ENCODE measurements at places on chromosomes 6 and 20.

GRCh38 chr6:55379471-55379870 is 52.2 kb downstream of the GFRAL start:
- DNase-seq = no peak

DNA sequence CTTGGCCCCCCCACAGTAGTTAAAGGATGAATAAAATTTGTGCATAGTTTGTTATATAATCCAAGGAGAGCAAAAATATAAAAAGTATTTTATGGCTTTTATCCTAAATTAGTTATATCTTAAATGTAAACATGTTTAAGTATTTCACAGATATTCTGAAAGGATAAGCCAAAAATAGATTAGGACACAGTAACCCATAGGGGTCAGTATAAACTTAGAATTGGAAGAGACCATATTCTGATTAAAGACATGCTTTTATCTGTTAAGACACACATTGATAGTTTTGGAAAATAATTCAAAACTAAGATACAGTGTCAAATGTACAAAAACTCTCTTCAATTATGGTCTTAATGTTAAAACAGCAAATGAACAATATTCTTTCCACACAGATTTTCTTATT is 4.5 kb upstream of the SERINC1 start:
- DNase-seq = no peak

GRCh38 chr6:29490055-29490454 is 2.3 kb upstream of the MAS1L start:
- no peak for DNase-seq

DNA sequence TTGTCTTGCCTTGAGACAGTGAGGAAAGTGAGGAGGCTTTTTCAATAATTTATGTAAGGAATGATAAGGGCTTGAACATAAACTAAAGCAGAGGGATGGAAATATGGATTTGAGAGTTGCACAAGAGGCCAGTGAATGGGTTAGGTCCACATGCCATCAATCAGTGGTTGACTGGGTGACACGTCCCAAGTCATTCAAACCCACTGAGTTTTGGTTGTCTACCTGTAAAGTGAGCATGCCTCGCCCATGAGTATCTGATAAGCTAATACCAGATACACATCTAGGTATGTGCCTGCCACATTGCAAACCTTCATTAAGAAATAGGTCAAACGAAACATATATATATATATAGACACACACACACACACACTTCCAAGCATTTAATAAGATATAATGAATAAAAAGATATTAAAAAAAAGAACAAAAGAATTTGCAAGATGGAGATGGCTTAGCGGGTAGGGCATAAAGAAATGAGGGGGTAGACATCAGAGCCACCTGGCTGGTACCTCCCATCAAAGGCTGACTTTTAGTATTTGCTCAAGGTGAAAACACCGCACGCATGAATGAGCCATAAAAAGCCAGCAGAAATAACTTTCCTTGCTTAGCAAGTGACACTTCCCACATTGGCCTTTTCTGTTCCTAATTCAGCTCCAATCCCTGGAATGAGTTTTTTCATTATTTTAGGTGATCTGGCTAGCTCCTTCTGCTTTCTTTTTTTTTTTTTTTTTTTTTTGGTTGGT is 109.1 kb upstream of the GGTLC1 start:
- DNase-seq = no peak

DNA sequence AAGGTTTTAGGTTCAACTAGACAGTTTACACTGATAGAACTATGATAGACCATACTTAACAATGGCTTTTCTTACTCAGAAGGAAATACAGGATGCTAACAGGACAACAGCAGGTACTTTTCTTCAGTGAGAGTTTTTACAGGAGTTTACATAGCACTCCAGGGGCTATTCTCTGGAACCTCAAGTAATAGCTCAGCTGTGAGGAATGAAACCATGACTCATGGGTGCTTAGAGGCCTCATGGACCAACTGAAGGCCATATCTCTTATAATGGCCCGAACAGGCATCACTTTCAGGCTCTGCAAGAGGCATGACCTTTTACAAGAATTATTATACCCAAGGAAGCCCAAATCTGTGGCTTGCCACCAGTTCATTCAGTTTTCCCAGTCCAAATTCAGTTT is 31.8 kb downstream of the TREML1 start:
- DNase-seq = no peak

- no peak for DNase-seq
These were observed 88.3 kb upstream of the COL21A1 start for GRCh38 chr6:56335726-56336125.

DNA sequence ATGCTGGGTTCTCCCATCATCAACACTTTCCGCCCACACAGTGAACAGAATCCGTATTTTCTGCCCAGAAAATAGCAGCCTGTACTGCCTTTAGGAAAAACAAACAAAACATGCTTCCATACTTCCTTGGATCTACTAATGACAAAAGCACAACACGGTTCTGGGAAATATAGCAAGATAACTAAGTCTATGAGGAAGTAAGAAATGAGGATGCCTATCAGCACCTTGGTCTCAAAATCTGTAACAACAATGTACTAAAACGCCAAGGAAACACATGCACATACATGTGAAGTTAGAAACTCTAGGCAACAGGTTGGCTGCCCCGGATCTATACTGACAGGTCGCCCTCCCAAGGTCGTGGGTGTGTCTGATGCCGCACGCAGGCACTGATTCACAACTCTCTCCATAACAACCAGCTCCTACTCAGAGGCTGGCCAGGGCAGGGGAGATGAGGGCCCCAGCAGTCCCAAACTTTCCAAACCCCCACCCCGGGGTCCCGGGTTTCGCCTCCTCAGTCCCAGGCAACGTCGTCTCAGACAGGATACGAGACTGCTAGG is 710 bp downstream of the BTBD9 start:
- peak; percentile 66 for DNase-seq

GRCh38 chr6:14380901-14381828 is 263.6 kb downstream of the CD83 start:
- DNase-seq = no peak

DNA sequence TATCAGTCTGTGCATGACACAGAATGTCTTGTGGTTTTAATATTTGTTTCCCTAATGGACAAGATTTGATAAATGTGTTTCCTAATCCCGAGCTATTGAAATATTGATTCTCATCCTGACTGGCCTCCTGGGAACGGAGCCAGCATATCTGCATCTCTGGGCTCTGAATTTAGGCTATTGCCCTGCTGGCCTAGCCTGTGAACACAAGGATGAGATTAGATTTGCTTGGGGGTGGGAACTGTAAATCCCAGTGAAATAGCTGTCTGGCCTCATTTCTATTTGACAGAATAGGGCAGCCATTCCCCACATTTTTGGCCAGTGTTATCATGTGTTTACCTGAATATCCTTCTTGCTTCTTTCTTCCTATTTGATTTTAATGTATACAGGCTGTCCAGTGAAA is 198.4 kb upstream of the SOX4 start:
- no peak for DNase-seq

- DNase-seq = no peak
These were observed 29.3 kb upstream of the ZBTB24 start for GRCh38 chr6:109512271-109512817.

- no peak for DNase-seq
These were observed 24.3 kb downstream of the ARHGAP40 start for GRCh38 chr20:38625896-38626295.

DNA sequence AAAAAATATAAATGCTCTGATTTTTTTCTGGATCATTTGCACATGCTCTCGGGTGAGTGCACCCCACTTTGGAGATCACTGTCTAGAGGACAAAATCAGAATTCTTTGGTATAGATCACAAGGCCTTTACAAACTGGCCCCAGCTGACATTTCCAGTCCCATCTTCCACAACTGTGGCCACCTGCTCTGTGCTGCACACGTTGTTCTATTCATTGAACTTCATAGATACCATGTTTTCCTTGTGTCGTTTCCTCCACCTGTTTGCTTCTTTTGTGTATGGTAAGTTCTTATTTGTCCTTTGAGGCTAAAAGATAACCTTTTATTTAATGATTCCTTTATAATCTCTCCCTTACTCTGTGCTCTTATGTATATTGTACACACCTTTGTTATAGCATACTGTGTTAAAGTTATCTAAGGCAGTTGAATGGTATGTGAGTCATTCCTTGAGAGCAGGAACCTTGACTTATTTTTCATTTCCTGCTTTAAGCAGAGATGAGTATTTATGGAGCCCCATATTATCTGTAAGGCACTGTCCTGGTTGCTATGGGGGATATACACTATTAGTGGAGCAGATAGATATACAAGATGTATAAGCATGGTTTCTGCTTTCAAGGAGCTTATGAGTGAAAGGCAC is 12.0 kb upstream of the SLC17A5 start:
- no peak for DNase-seq

- no peak for DNase-seq
These were observed 39.0 kb upstream of the PLN start for GRCh38 chr6:118509009-118509617.

- no peak for DNase-seq
These were observed 25.6 kb upstream of the GABRR1 start for GRCh38 chr6:89242574-89243330.

DNA sequence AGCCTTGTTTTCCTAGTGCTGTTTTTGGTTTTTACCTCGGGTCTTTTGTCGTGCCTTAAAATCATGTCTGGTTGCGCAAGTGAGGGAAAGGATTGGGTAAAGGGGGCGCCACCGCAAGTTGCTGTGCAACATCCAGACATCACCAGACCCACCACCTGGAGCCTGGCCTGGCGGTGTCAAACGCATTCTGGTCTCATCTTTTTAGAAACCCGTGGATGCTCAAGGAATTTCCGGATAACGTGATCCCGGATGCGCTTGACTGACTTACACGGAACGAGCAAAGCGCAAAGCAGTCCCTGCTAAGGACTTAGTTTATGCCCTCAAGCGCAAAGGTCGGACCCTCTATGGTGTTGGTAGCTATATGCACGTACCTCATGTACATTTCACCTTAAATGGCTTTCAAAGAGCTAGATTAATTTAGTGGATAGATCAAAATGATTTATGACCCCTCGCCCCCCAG is 105.2 kb downstream of the OR2B2 start:
- no peak for DNase-seq

DNA sequence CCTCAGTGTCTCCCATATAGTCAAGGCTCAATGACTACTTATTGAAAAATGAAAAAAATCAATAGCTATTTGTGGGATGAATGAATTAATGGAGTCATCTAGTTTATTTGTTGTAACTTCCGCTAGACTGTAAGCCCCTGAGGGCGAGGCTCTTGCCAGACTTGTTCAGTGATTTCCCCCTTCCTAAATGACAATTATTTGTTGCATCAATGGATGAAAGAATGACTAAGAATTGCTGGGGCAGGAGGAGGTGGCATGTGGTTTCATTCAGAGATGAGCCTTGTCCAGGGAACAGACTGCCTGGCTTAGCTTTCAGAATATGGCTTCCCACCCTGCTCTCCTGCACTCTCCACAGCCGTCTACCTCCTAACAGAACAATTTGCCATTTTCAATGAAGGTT is 1.1 kb upstream of the PRELID3B start:
- DNase-seq = peak; percentile 6

GRCh38 chr20:50153500-50154377 is at the start of gene PEDS1:
TSS of gene PEDS1 (minus strand) at chr20:50153723. CDS start at chr20:50153637, 86 bp downstream.
- peak; percentile 83 for DNase-seq

DNA sequence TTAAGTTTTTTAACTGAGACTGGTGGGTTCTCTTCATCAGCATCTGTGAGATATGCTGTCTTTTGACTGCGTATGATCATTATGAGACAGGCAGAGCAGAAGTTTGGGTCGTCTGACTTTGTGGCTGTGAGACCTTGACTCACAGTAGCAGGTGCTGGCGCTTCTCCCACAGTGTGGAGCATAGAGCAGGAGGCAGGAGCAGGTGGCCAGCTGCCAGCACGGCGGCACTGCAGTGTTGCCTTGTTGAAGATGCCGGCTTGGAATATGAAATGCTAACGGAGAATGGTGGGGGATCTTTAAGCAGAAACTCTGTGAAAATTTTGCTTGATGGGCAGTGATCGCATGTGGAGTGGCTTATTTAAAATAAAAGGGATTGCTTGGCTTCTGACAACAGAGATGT is 105.0 kb downstream of the TIAM2 start:
- no peak for DNase-seq

GRCh38 chr6:102402635-102403329 is 1009.3 kb downstream of the GRIK2 start:
- no peak for DNase-seq

GRCh38 chr6:154821638-154822037 is 88.4 kb downstream of the SCAF8 start:
- no peak for DNase-seq

GRCh38 chr6:45498591-45498990 is 120.9 kb upstream of the SUPT3H start:
- DNase-seq = no peak

DNA sequence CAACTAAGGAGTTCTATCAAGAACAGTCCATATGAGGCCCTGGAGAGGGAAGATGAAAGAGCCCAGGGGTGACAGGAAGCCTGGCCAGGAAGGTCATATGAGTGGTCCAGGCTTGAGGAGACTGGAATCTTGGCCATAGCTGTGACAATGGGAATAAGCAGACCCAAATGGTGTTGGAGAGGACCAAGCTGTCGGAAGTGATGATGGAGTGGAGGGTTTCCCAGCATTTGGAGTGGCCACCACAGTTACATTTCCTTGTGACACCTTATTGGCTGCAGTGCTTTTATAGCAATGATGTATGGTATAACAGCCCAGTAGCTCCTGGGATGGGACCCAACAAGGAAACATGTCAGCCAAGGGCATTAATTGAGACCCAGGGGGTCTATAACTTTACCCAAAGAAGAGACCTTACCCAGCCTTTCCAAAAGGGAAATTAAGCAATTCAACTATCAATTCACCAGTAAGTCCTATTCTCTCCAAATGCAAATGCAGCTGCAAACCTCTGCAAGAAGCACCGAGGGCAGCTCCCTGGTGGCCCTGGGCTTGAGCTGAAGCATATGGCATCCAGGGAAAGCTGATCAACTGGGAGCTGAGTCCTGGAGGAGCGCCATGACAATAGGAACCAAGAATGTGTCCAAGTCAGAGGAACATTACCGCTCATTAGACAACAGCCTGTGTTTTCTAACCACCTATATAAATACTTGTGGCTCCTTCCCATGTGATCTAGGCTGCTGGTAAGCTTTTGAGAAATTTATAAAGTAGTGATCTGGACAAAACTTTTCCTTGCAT is 219.4 kb downstream of the SOD2 start:
- DNase-seq = no peak

- DNase-seq = no peak
These were observed 178.2 kb upstream of the MMS22L start for GRCh38 chr6:97461218-97461617.

Measured in CD4-positive, alpha-beta T cell treated with Interleukin-1 beta for 1 hour (primary cell).